H7 (cell line): ENCODE measurements at places on chromosomes 2 and 18.

DNA sequence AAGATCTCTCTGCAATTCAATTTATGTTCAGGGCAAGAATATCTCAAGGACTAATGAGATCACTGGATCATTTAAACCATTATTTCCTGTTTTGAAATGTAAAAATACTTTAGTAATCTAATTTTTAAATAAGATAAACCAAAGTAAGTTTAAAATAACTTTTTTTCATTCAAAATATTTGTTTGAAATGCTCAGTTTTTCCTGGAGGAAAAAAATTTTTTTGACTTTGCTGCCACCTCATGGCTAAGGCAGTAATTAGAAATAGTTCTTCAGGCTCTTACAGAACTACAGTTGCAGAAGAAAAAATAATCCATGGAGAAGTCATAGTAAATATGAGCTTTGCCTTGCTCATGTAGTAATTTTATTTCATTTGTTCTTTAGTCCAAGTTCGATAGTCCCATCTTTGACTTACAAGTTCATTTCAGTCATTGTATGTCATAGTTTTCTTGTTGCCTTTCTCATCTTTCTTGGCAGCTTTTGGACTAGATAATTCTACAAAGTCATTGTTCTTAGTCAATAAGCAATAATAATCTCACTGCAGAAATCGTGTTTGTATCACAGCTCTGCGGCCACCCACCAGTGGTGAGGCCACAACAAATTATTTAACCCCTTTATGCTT is 127.4 kb downstream of the DPP4 start:
- no peak for DNase-seq

DNA sequence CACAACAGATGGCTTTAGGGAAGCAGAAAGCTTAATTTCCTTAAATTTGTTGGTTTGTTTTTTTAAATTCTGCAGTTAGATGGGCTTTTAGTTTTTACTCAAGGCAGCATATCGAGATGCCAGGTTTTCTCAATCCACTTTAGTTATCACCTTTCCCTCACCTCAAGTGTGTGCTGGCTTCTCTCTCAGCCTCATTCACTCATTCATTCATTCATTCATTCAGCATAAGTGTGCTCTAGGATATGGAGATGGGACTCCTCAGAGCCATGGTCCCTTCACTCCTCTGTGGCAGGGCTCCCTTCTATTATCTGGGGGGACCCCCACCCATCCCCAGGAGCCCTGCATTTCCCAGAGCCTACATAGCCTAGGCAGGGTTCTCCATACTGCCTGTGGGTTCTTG is 19.0 kb downstream of the VIL1 start:
- DNase-seq: peak; percentile 22

DNA sequence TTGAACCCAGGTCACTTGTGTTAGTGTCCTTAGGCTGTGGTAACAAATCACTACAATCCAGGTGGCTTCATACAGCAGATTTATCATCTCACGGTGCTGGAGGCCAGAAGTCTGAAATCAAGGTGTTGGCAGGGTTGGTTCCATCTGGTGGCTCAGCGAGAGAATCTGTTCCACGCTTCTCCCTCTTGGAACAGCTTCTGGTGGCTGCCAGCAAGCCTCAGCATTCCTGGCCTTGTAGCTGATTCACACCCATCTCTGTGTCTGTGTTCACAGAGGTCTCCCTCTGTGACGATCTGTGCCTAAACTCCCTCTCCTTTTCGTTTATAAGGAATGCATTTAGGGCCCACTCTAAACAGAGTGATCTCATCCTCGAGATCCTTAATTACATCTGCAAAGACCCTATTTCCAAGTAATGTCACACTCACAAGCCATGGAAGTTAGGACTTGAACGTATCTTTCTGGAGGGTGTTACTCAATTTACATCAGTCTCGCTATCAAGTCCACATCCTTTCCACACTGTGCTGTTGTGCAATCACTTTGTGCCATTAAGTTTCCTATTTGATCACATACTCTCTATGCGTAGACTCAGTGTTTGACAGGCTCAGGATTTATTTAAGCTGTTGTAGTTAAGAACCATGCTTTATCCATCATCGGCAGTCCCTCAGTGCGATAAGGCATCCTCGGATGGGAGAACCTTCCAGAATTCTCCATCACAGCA is 164.4 kb downstream of the SOCS6 start:
- DNase-seq: no peak

DNA sequence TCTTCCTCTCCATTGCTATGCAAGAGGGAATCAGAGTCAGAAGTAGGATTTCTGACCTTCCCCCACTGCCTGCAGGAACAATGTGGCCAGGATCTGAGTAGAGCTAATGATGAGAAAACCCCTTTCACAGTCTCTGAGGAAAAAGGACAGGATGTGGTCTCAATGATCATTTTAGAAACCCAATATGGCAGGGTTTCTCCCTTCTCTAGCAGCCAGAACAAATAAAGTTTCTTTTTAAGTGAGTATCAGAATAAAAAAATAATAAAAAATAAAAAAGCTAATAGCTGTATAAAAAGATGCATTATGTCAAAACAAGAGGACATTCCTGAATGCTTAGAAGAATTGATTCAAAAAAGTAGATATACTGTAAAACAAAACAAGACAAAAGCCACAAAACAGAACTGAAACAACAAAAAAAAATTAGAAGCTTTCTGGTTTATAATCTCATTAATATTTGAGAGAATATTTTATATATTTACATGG is 1124.9 kb upstream of the ZEB2 start:
- peak; percentile 1 for DNase-seq

GRCh38 chr18:42178376-42179080 is 223.5 kb downstream of the PIK3C3 start:
- DNase-seq: no peak

GRCh38 chr2:156818221-156818620 is 382.0 kb downstream of the GPD2 start:
- DNase-seq: no peak

DNA sequence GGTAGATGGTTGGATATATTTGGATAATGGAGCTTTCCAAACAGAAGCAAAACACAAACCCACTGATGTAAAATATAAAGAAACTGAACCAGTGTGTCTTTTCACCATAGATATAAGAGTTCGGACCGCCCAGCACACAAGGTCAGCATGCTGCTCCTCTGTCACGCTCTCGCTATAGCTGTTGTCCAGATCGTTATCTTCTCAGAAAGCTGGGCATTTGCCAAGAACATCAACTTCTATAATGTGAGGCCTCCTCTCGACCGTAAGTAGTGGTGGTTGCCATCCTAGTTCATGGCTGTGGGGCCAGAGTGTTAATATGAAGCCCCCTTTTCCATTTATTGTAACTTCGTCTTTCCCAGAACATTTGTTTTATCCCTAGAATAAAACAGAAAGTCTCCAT is 125.2 kb upstream of the LYPD6 start:
- DNase-seq: no peak

- DNase-seq: peak; percentile 19
These were observed 9.4 kb downstream of the CHST10 start for GRCh38 chr2:100408104-100408503.

GRCh38 chr2:113061896-113062770 is 3.1 kb downstream of the IL36RN start:
- no peak for DNase-seq

DNA sequence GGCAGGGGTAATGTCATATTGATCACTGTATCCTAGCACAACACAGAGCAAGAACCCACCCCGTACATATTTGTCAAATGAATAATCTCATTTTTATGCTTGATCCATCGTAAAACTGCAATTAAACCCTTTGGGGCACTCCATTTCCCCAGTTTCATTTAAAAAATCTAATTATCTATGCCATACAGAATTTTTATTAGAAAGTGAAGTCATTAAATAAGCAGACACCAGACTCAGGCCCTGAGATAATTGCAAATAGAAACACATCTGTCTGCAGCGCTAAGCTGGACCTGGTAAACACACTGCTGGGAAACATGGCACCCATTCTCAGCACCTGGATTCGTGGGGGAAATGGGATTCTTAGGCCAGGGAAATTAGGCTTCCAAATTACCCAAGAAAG is 5.1 kb downstream of the CYRIA start:
- no peak for DNase-seq

GRCh38 chr2:86193901-86194567 is 1.2 kb downstream of the IMMT start:
- no peak for DNase-seq

DNA sequence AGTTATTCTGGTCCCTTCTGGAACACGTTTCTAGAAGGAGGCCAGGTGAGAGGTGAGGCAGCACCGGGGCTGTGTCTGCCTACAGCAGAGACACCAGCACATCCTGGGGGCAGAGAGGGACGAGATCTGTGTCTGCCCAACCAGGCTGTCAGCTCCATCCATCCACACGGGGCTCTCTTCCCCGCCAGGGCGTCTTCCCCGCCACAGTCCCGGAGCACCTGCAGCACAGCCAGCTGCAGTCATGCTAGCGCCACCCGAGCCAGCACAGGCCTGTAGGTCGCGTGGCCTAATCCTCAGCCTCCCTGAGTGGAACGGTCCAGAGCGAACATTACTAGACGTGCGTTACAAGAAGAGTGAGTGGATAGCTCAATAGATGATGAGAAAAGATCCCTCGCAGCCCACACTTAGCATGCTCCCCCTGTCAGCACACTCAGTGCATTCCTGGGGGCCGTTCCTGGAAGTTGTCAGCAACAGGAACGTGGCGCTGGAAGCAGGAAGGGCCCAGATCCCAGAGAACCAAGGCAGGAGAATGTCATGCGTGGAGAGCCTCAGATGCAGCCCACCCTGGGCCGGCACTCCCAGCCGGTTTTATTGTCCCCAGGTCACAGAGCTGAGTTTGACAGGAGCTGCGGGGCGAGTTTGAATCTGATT is 179.0 kb downstream of the TWIST2 start:
- DNase-seq: peak; percentile 84

DNA sequence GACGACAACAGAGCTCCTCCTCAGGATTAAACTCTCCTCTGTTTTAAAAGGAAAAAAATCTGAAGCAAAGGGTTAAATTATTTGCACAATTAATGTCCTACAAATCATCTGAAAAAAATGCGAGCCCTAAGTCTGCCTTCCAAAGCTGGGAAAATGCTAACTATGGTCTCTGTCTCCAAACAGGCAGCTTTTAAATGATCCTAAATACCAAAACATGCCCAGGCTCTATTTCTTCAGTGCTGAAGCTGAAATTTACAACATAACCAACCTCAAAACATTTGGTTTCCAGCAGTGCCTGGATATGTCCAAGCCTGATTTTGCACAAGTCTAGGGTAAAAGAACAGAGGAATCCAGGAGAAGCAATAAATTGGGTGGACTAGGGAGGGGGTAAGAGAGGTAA is 57.2 kb downstream of the LBH start:
- no peak for DNase-seq

GRCh38 chr2:128544321-128545037 is 225.8 kb upstream of the HS6ST1 start:
- no peak for DNase-seq

DNA sequence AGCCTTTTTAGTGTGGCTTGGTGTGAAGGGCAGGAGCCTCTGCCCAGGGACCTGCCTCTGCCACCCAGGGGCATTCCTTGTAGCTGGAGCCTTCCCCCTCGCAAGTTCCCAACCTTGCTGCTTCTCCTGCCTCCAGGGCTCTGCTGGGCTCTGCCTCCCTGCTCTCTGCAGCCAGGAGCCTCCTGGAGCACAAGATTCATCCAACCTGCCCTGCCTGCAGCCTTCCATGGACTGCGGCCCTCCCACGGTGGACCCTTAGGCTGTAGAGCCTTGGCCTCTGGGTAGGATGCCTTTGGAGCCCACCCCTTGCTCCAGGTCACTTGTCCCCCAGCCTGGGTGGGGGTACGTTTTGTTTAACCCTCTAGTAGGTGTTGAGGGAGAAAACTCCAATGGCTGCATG is 2.5 kb downstream of the SLC66A3 start:
- no peak for DNase-seq

GRCh38 chr2:45494275-45494977 is 116.6 kb downstream of the SRBD1 start:
- DNase-seq: peak; percentile 52

- no peak for DNase-seq
These were observed 18.5 kb downstream of the GPR35 start for GRCh38 chr2:240643811-240644150.

DNA sequence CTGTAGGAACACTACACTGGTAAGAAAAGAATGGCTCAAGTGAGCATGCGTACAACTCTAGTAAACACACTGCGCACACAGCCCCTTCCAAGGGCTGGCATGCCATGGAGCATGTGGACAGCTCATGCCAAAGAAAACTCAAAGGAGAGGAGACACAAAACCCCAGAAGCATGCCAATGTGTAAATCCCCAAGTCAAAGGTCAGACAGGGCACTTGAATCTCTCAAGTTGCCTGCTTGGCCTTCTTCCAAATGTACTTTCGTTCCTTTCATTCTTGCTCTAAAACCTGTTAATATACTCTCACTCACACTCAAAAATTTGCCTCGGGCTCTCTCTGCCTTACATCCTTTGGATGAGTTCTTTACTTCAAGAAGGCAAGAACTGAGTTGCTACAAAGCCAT is 365.3 kb downstream of the NBAS start:
- DNase-seq: no peak

DNA sequence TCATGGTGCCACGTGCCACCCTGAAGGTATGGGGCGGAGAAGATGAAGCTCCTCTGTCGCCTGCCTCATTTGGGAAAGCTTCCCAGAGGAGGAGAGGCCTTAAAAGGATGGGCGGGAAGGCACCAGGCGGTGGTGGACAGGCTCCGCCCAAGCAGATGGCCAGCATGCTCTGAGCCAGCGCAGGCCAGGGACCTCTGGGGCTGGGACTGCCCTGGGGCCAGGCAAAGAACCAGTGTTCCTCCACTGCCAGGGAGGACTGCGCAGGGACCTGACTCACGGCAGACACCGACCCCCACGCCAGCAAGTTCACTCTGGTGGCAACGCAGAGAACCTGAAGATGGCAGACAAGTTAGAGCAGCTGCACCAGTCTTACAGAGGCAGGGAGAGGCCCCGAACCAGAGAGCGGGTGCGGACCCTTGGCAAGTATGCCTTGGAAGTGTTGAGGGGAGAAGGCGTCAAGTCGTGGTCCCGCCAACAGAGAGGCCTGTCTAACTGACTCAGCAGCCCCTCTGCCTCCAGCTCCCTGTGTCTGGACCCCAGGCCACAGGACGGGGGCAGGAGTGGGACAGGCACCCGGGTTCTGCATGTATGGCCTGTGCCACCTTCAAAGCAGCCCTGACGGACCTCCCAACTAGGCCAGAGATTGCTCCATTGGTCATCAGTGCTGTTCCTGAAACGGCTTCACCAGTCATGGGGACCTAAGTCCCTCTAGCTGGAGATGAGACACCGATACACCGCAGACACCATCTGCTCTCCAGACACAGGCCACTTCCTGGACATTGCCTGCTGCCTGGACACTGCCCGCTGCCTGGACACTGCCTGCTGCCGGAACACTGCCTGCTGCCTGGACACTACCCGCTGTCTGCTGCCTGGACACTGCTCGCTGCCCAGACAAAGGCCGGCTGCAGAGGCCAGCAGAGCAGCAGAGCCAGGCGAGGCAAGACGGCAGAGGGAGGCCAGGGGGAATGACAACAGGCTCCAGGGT is 124.7 kb downstream of the HDAC4 start:
- DNase-seq: peak; percentile 64
